ENCODE measurements at places on chromosomes 7 and 10.

DNA sequence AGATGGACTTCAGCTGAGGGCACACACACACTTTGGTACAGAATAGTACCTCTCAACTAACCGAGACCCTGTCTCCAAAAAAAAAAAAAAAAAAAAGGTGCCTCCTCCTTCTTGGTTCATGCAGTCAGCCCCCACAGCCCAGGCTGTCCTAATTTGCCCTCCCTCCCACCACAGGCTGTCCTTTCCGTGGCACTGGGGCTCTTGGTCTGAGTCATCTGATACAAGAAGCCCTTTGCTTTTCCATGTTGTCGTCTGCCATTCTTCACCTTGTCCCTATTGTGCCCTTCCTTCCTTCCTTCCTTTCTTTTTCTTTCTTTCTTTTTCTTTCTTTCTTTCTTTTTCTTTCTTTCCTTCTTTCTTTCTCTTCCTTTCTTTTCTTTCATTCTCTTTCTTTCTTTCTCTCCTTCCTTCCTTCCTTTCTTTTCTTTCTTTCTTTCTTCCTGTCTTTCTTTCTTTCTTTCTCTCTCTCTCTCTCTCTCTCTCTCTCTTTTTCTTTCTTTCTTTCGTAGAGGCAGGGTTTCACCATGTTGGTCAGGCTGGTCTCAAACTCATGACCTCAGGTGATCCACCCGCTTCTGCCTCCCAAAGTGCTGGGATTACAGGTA is 96.0 kb upstream of the IKZF1 start:
- DNase-seq: no peak

DNA sequence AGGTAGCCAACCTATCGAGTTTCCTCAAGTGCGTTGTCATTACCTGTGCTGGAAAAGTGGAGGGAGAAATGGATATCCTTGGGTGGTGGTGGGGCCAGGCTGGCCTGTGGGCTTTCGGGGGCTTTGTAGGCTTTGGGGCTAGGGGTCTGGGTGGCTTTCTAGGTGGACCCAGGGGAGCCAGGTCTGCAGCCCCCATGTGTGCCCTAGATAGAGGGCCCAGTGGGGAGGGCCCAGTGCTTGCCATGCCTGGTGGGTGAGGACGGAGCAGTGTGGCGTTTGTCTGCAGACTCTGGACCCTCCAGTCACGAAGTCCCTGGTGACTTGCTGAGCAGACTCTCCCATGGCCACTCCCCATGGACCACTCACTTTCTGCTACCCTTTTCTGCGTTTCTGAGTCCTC is 19.7 kb downstream of the EMX2 start:
- DNase-seq: no peak

GRCh38 chr7:101243646-101244374 is 1.1 kb downstream of the FIS1 start:
- peak; percentile 71 for DNase-seq

DNA sequence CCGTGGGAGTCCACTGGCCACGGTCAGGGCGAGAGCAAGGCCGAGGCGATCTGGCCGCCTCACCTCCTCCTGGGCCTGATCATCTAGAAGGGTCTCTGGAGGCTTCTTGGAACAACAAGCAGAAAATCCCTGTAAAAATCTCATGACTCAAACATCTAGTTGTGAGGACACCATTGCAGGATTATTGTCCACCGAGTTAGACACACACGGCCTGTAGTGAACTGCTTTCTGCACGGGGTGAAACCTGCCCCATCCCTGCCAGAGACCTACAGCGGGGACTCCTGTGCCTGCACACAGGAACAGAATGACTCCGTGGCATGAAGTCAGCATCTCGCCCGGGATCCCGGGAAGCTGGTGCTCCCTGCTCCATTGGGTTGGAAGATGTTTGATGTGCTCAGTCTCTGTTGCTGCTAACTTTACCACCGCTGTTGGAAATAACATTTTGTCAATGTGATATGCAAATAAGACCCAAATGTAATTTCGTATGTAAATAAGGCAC is 267.0 kb upstream of the TCERG1L start:
- DNase-seq: no peak

GRCh38 chr10:57579926-57580325 is 687.8 kb downstream of the IPMK start:
- DNase-seq: peak; percentile 37

DNA sequence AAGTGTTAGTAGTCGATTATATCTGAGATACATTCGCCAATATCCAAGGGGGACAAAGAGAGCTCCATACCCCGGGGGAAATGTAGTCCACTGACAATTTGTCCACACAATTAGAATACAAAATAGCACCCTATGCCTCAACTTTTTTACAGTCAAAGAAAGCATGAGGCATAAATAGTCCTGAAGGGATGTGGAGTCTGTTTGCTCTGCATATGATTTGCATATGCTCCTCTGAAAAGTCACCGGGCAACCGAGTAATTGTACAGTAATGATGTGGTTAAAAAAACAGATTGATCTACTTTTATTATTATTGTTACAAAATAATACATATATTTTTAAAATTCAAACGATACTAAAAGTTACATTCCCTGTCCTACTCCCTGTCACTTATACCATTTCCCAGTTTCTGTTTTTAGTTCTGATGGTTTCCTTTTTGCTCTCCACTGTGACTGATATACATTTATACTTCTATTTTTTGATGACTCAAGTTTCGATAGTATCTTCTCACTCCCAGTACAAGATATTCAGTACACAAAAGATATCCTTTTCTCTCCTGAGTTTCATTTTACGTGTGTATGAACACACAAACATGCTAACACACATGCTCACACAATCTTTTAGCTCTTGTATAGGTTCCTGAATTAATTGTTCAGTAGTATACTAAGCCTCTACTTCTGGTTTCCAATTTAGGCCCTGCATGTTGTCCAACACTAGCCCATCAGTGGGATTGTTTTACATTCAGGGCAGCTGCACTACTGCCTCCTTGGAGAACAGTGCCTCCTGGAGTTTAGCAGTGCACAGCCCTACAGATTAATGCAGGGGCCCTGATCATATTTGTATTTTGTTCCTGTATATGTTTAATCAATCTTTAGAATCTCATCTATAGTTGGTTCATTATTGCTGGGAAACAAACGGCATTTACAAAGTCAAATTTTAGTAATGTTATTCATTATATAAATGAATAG is 130.9 kb downstream of the TES start:
- DNase-seq: peak; percentile 7
